Stimulated activated CD4-positive, alpha-beta T cell treated with anti-CD3 and anti-CD28 coated beads, TNF-alpha, amount 100 ng/mL, for 1 hour (primary cell): ENCODE measurements at places on chromosomes 7 and 10.

DNA sequence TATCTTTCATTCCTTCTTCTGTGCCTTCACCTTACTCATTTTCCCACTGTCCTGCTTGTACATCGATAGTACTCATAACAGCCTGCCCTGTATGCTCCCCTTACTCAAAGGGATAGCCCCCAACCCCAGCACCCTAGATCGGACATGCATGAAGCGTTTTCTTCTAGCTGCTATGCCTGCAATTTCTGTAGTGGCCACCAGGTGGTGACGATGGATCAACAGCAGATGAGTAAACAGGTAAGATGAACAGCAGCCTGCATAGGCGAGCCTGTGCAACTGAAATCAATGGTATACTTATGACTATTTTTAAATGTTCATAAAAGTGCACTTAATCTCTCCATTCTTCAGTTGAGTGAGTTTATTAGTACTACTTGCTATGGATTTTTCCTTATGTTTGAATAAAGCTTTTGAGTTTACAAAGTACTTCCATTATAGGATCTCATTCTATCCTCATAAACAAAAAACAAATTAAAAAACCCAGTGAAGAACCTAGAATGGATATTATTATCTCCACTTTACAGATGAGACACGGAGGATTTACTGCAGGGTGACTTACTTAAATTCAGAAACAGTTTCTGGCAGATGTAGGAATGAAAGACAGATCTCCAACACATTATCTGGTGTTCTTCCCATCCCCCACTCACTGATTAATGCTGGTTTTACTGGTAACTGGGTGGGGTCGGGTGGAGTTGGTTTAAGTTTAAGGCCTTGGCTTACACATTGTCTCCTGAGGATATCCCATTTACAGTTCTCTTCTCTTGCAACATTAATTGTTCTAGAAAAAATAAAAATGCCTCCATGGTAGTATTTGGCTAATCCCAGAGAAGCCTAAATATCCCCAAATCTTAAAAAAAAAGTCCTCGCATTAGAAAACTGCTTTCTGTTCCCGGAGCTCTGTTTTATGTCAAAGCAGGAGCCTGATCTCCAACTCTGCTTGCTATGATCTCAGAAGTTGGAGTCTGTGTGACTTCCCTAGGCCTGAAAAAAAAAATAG, 222.1 kb downstream of the GLI3 start:
- no peak for DNase-seq

DNA sequence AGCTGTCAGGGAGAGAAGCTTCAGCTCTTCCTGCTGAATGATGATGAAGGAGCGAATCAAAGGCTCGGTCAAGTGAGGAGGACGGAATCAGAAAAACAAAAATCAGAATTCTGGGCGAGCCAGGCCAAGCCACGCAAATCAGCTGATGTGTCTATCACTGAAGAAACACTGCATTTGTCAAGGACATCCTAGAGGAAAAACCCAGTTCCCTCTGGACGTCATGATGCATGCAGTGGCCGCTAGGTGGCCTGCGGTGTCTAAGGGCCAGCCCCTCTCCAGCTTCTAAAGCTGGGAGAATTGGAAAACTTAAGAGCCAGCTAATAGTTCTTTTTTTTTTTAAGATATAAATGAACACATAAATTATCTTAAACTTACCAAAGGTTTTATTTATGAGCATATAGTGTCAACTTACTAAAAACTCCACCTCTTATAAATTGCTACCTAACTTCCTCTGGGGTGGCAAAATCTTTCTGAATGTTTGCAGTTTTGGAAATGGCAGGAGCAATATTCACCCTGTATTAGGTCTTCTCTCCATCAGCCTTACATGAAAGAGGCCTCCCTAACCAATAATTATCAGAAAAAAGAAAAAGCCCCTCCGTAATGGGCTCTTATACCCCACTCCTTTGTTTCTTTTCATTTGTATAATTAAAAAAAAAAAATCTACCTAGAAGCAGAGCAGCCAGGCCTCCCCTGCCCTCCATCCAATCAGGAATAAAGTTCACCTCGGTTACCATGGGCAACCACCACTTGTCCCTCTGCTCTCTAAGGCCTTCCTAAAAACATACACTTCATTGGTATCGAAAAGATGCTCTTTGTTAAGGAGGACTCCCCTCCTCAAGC, 186.8 kb downstream of the USP6NL start:
- DNase-seq: no peak

DNA sequence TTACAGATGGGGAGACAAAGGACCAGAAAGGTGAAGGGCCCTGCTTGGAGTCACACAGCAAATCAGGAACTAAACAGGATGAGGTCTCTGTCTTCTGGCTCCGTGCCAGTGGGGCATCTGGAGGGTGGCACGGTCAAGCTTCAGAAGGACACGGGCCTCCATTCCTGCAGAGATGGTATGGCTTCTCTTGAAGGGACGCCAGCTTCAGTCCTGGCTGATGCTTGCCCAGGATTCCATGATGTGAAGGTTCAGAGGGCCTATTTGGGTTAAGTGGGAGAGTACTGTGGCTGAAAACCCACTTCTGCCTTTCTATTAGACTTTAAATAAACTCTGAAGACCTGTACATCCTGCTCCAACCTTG, 6.1 kb downstream of the RAMP3 start:
- no peak for DNase-seq

DNA sequence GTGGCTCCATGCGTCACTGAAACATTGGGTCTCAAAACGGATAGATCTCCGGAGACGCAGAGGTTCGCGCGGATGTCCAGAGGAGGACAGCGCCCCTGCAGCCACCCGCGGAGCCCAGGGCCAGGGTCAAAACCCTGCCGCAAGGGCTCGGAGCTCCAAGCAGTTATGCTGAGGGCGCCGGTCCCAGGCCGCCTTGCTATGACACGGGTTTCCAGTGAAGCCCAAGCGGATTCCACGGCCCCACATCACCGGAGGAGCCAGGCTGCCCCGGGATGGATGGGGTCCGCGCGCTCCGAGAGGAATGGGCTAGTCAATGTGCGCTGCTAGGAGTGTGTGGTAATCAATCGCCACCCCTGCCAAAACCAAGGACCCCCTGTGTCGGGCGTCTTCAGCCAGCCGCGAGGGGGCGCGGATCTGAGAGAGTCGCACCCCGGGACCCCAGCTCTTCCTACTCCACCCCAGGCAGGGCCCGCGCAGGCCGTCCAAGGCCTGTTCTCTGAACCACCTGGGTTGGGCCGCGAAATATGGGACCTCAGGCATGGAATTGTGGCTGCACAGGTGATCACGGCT, 5.6 kb upstream of the EMX2 start:
- DNase-seq: no peak

DNA sequence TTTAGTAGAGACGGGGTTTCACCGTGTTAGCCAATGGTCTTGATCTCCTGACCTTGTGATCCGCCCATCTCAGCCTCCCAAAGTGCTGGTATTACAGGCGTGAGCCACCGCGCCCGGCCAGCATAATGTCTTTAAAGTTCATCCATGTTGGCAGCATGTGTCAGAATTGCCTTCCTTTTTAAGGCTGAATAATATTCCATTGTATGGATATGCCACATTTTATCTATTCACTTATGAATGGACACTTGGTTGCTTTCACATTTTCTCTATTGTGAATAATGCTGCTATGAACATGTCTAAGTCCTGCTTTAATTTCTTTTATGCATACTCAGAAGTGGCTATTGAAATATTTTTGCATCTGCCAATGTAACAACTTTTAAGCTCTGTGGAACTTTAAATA, 754.0 kb upstream of the GALNT17 start:
- no peak for DNase-seq
